ENCODE measurements at places on chromosomes 5 and 9.

- DNase-seq = no peak
Observed at GRCh38 chr9:129074106-129074505, 6.8 kb upstream of the DOLPP1 start.

- DNase-seq = no peak
Observed at GRCh38 chr9:124558777-124559470, 51.7 kb upstream of the NR5A1 start.

- no peak for DNase-seq
Observed at GRCh38 chr5:115414406-115415142, 118.1 kb upstream of the CCDC112 start.

DNA sequence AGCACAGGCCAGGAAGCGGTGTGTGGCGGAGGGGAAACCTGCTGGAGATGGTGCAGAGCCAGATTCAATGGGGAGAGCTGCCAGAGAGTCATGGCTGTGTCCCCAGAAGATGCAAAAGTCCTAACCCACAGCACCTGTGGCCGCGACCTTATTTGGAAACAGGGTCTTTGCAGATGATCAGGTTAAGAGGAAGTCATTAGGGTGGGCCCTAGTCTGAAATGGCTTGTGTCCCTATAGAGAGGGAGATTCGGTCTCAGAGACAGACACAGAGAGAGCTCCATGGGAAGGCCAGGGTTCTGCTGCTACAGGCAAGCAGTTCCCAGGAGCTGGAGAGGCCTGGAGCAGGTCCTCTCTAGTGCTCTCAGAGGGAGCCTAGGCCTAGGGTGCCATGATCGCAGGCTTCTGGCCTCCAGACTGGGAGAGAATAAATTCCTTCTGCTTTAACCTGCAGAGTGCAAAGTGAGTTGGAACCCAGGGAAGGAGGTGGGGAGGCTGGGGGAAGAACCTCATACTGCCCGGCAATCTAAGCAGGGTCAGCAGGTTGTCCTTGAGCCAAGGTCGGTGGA is 1.9 kb upstream of the LPCAT1 start:
- DNase-seq = no peak

GRCh38 chr5:22896152-22896551 is 43.0 kb upstream of the CDH12 start:
- no peak for DNase-seq

DNA sequence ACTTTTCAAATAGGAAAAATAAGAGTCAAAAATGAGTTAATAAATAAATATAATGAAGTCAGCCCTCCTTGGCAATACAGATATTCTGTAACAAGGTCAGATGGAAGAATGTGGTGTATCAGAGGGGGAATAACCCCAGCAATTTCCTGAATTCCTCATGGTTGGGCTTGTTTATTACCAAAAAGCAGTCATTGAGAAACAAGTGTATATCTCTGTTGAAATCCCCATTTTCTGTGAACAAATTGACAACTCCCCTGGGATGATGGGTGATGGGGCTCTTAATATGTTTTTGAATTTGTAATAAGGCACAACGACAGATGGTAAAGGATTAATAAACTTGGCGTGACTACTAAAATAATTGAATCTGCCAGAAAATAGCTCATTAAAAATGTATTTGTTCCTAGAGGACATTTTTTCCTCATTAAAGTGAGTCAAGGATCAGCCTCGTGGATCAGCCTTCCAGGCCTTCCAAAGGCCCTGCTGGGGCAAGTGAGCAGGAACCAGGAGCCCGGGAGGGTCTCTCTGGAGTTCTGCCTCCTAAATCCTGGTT is 34.2 kb downstream of the THBS4 start:
- no peak for DNase-seq

- DNase-seq = no peak
Observed at GRCh38 chr9:37922363-37923117, 18.6 kb upstream of the SLC25A51 start.

DNA sequence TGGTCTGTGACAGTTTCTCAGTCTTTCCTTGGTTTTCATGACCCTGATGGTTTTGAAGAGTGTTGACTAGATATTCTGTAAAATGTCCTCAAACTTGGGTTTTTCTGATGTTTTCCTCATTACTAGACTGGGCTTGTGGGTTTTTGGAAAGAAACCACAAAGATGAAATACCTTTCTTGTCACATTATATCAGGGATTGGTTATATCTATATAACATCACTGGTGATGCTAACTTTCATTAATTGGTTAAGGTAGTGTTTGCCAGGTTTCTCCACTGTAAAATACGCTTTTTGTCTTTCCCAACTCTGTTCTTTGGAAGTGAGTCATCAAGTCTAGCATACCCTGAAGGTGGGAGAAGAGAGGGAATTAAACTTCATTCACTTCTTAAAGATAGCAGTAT is 3.3 kb upstream of the IL31RA start:
- DNase-seq = no peak

DNA sequence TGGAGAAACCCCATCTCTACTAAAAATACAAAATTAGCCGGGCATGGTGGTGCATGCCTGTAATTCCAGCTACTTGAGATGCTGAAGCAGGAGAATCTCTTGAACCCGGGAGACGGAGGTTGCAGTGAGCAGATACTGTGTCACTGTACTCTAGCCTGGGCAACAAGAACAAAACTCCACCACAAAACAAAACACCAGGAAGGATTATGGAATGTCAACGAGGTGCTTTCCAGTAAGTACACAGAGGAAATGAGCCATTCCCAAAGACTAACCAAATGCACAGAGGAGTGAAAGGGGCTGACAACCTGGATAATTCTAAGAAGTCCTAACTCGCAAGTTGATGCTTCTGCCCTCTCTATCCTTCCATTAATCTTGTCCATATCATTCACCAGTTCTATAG is 126.1 kb upstream of the RETREG1 start:
- DNase-seq = no peak

DNA sequence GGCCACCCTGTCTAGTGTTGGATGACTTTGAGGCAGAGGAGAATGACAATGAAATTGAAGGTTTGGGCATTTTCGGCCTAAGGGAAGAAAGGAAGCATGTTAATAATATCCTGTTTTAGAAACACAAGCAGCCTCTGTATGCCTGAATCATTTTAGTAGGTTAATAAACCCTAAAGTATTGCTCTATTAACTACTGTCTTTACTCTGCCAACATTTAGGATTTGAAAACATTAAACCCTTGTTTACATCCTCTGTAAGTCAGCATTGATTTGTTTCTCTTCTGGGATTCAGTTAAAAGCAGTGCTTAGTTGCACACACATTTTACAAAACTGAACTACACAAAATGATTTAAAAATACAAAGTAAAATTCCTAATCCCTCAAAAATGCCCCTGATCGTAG is 358.9 kb downstream of the ARRDC3 start:
- DNase-seq = no peak

DNA sequence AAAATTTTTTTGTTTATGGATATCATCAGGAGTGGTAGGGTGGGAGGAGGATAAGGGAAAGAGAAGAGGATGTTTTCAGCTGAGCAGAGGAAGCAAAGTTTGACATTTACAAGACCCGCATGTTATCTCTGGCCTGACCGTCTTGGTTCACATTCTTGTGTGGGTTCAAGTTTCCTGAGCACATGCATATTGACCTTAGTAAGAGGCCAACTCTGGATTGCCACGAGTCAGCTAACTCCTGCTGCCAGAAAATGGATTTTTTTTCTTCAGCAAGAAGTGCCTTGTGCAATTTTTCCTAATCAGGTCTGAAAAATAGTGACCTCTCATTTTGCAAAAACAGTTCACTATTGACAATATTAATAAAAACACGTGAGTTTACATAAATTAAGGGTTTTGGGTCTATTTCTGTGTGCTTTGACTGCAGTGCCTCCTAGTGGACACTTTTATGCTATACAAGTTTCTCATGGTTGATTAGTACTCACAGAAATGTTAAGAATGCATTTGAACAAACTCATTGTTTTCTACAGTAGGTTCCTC is 27.1 kb upstream of the BASP1 start:
- no peak for DNase-seq

DNA sequence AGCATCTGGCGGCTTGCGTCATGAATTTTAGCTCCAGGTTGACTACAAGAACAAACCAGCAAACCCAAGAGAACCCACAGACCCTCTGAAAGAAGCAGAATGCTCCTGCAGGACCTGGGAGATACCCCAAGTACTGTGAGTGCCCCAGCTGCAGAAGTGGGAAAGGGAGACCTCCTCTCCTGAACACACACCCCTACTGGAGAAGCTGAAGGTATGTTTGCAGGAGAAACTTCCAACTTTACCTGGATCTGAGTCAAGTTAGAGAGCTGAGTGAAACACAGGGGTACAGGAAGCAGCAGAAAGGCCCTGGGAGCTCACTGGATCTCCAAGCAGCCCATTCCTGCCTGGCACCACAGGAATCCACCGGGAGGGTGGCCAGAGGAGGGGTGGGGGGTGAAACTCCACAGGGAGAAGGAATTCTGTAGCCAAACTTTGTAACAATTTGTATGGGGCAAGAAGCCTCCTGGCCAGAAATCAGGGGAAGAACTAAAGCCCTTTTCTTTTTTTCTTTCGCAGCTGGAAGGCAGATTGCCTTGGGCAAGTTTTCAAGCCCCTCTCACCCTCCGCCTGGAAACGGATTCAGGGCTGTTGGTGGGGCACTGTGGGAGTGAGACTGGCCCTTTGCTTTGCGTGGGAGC is 576.2 kb downstream of the BNC2 start:
- no peak for DNase-seq

DNA sequence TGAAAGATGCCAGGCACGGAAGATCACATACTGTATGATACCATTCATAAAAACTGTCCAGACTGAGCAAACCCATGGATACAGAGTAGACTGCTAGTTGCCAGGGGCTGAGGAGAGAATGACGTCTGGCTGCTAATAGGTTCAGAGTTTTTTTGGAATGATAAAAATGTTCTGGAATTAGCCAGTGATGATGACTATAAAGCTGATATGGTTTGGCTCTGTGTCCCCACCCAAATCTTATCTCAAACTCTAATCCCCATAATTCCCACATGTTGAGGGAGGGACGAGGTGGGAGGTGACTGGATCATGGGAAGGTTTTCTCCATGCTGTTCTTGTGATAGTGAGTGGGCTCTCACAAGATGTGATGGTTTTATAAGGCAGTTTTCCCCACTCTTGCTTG is 37.4 kb downstream of the CAMSAP1 start:
- DNase-seq = no peak

DNA sequence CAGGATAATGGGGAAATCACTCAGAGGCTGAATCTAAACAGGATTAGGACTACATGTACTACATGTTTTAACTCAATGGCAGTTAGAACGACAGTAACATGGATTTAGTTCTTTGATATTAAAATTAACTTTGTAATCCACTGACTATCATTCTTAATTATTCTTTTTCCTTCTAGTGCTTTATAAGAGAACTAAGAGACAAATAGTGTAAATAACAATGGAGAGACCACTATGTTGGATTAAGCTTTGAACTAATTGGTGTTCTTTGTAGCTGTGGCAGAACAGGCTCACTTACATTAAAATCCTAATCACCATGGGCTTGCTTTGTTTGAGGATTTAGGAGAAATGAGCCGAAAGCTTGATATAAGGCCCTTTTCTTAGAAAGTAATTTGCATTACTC is 18.8 kb downstream of the NMRK1 start:
- no peak for DNase-seq

DNA sequence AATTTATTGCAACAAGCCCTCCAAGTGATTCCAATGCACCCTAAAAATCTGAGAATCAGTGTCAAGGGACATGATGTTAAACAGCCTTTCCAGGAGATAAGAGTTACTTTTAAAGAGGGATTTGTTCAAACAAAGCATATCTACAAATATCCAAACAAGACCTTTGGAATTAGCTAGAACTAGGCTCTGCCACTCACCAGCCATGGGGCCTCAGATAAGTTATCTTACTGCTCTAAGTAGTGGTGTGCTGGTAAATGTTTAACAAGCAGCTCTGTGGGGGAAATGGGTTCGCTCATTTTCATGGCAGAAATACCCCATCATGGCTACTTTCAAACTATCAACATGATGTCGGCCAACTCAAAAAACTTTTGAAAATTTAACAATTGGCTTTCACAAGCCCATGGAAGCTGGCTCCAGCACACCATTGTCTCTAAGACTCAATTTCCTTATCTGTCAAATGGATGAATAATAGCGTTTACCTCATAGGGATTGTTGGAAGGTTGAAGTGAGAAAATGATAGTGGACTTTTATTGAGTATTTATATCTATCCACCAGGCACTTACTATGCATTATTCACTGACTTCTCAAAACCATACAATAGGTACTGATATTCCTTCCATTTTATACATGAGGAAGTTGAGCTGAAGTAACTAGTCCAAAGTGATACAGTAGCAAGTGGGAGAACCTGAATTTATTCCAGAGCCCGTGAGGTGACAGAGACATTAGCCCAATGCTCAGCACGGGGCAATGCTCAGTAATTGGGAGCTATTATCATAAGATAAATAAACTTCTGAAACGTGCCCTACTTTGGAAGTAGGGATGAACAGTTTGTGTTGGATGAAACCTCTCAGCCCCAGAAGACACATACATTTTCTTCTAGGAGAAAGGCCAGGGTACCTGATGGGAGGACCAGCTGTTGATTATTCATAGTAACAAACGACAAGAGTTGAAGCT is 43.2 kb downstream of the SH3RF2 start:
- DNase-seq = no peak

DNA sequence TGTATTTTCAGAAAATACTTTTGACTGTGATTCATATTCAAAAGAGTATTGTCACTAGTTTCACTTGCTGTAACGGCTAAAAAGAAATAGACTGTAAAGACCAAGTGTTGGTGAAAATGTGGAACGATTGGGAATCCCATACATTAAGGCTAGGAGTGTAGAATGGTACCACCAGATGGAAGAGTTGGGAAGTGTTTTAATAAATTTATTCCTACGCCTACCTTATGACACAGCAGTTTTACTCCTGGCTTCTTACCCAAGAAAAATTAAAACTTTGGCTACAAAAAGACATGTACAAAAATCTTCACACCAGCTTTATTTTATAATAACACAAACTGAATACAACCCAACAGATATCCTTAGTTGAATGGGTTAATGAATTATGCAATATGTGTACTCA is 256.2 kb downstream of the TAF11L14 start:
- DNase-seq = no peak

DNA sequence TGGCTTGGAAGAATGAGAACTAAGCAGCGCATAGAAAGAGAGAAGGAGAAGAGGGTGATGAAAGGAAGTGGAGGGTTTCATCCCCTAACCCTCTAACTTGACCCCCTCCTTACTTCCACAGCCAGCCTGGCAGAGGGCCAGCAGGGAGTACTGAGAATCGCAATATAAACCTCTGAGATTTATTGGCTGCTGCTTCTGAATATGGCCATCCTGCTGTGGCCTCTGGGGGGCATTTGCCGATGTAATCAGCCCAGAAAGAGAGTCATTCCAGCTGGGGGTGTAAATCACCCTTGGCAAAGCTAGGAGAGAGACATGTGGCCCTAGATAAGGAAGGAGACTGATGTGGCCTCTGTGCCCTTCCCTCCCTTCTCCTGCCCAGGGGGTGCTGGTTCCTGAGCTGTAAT is 960 bp upstream of the GFRA3 start:
- no peak for DNase-seq

GRCh38 chr9:136197084-136197875 is 7.6 kb downstream of the LHX3 start:
- no peak for DNase-seq

GRCh38 chr5:52043137-52043536 is 659.9 kb downstream of the ISL1 start:
- no peak for DNase-seq

Measured in stimulated activated naive CD8-positive, alpha-beta T cell treated with anti-CD3 and anti-CD28 coated beads, Interleukin-15, amount 100 ng/mL, for 72 hours (primary cell).